ENCODE measurements at places on chromosomes 1 and 21.

- peak; percentile 43 for DNase-seq
These were observed 23.3 kb downstream of the CNIH4 start for GRCh38 chr1:224380003-224380402.

DNA sequence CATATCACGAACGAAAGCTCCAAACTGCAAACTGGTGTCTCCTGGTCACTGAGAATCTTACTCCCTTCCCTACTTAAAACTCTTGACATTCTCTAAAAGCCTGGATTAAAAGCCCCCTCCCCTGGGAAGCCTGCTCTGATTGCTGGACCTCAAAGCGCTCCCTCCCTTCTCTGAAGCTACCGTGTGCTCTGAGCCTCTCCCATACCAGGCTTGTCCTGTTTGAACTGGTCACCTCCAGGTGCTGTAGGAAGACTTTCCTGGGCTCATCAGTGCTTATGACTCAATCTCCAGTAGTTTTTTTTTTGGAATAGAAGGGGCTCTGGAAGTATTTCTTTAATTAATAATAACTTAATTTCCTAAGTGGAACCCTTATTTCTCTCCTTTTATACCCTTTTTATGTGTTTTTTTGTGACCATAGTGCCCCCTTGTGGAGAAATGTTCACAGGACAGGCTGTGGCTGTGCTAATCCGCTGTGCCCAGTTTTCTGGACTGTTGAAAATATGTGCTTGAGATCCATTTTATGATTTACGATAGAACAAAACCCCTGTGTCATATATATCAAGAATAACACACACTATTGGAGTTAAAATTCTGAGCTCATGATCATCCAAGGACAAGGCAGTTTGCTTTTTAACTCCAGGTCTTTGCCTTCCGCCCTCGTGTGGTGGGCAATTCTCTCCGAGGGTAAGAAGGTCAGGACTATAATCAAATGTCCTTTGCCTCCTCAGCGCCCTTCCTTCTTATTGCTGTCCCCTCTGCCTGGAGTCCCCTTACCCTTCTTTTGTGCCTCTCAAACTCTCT, 16.9 kb downstream of the MTARC1 start:
- no peak for DNase-seq

DNA sequence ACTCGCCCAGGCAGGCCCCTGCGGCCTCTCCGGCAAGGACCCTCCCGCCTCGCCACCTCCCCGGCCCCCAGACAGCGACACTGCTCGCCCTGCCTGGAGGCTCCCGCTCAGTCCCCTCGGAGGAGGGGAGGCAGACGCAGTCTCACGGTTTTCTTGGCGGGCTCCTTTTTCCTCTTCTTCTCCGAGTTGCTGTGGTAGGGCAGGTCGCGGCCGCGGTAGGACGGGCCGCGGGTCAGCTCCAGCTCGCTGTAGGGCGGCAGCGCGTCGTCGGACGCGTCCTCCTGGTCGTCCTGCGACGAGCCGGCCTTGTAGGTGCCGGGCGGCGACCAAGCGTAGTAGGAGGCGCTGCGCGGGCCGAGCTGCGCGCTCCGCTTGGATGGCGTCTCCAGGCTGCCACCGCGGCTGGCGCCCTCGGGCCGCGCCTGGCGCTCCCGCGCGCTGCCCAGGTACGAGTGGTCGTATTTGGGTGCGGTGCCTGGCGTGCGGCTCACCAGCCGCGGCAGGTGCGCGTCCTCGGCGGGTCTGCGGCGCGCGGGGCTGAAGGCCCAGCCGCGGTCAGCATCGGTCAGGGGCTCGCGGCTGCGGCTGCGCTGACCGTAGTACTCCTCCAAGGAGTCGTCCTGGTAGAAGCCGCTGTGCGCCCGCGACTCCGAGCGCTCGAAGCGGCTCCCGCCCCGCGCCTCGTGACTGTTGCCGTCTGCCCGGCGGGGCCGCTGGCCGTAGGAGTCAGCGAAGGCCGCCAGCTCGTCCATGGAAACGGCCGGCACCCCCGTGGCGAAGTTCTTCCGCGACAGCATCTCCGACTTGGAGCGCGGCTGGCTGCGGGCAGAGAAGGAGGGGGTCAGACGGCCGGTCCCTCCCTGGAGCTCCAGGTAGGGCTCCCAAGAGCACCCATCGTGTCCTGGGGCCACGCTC, 44.8 kb upstream of the TADA1 start:
- no peak for DNase-seq

DNA sequence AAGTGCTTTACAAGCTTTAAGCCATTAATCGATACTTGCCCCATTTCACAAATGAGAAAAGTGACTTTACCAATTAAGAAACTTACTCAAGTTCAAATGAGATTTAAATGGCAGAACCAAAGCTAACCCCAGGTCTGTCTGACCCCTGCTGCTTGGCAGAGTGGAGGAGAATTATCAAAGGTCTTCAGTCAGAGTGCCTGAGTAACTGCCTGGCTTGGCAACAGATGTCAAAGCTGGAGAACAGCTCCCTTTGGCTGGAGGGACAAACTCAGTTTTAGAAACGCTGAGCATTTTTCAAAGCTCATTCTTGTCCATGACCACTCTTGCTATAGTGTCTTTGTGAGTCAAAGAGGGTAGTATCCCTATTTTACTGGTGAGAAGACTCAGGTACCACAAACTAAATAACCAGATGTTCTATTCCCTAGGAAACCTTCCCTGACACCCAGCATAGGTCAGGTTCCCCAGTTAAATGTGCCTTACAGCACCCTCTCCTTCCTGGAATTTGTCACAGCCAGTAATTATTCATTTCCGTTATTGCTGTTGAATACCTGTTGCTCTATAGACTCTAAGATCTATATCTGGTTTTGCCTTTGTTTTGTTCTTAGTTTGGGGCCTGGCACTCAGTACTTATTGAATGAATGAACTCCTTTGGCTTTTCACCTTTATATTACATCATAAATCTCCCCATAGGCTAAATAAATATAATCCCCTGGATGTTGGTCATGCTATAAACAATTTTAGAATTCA, 5.0 kb upstream of the BCAR3 start:
- no peak for DNase-seq

- DNase-seq, result no peak
These were observed 164.4 kb downstream of the SDCCAG8 start for GRCh38 chr1:243420016-243420945.

- no peak for DNase-seq
These were observed 24.8 kb downstream of the SLC19A1 start for GRCh38 chr21:45517249-45518065.

GRCh38 chr1:30406996-30407864, 316.2 kb downstream of the MATN1 start:
- no peak for DNase-seq

- no peak for DNase-seq
These were observed 1.7 kb upstream of the SCAF4 start for GRCh38 chr21:31733551-31734149.

GRCh38 chr21:25528515-25528914, 78.8 kb downstream of the MRPL39 start:
- no peak for DNase-seq

- DNase-seq, result no peak
These were observed 11.7 kb upstream of the ACTRT2 start for GRCh38 chr1:3009556-3009955.

- no peak for DNase-seq
These were observed 425.1 kb downstream of the SETD4 start for GRCh38 chr21:35635261-35635660.

DNA sequence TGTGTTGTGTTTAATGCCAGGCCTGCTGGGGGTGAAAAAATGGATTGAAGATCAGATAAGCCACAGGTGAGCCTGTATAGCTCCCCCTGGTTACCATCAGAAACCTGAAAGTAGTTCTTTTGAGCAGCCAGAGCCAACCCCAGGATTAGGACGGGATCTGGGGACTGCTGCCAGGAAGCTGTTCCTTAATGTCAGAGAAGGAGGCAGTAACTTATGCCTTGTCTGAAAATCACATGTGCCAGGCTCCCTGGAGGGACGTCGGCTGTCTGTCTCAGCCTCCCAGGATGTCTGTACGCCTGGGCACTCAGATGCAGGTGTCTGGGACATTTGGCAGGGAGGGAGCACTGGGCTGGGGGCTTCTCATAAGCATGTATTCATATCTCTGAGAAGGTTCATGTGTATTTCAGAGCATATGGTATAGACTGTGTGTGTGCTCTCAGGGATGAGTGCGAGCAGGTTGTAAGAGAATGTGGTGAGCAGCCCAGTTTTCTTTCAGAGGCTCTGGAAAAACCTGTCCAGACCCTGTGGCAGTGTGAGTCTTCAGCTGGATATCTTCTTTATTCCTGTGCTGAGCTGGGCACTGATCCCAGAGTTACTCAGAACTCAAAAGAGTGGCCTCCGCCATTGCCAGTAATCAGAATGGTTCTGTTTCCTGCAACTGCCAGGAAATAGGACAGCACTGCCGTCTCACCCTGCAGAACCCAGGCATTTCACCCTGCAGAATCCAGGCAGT, 2.8 kb downstream of the FAM43B start:
- DNase-seq, result no peak

Measured in activated CD4-positive, alpha-beta T cell treated with anti-CD3 and anti-CD28 coated beads for 4 hours (primary cell).